IMR-90 (cell line): ENCODE measurements at places on chromosomes 11 and 22. TPM values are rescaled to one million over a fixed set of nuclear protein-coding genes. Genes with fewer than 3 reads are reported as not detected.

GRCh38 chr22:20882855-20883254, 24.0 kb downstream of the SNAP29 start:
- no peak for DNase-seq

DNA sequence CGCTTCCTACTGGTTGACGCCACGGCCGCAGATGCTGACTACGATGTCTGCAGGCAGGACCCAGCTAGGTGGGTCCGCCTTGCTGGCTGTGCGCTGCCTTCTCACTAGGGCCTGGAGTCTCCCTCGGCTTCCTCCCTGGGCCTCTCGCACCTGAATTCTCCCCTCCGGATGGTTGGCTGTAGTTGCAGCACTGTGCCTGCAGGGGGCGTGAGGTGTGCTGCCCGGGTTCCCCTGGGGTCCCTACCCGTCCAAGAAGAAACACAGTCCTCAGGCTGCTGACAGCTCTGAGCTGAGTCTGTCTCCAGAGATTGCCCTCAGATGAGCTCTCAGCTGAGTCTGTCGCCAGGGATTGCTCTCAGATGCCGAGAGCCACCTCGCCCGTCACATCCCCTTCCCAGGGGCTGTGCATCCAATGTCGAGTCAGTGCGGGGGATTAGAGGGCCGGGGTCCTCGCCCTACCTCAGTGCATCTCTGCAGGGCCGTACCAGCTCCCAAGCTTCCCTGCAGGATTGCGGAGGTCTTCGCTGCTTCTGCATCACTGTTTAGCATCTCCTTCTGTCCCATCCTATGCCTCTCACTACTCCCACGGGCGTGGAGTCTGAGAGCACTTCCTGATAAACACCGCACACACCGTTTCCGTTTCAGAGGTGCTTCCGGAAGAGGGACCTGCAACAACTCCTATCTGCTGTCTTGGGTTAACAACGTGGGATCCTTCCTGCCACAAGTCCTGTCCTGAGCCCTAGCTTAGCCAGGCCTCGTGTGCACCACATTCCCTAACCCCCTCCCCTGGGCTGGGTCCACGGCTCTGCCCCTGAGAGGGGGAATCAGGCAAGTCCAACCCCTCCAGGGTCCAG, 196.9 kb downstream of the CSNK2A3 start:
- DNase-seq = no peak

UBQLNL gene
- total RNA-seq = 0.18 TPM in 1 of 2 replicates, not detected in the other

GRCh38 chr22:49418341-49418894, 409.3 kb downstream of the BRD1 start:
- no peak for DNase-seq

GRCh38 chr11:18490736-18491485, 35.3 kb downstream of the LDHAL6A start:
- no peak for DNase-seq

DNA sequence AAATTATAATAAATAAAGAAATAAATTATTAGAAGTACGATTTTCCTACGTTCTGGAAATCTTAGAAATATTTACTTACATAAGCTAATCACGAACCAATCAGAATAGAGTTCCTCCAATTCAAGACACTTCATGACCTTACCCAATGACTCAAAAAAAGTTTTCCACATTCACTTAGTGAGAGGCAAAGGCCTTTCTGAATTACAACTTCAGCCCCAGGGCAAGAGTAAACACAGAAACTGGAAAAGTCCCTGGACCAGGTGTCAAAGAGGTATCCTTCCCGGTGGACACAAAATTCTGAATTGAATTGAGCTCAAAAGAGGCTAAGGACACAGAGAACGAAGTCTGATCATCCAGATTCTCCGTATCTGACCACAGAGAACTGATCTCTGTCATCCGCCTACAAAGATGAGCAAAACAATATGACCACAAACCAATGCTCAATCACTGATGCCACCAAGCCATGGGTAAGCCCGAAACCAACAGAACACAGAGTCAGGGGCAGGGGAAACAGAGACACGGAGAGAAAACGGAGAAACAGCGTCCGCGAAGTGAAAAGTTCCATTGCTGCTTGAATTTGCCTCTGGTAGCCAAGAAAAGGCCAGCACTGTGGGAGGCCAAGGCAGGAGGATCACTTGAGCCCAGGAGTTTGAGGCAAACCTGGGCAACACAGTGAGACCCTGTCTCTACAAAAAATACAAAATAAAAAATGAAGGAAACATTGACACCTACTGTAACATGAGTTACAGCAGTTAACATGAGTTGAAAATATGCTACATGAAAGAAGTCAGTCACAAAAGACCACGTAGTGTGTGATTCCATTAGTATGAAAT, 6.8 kb downstream of the BID start:
- DNase-seq = no peak

- no peak for DNase-seq
Measured at GRCh38 chr11:115626414-115626813, 122.2 kb upstream of the CADM1 start.

GRCh38 chr22:50418624-50419023, 56.2 kb downstream of the SBF1 start:
- DNase-seq = no peak

DNA sequence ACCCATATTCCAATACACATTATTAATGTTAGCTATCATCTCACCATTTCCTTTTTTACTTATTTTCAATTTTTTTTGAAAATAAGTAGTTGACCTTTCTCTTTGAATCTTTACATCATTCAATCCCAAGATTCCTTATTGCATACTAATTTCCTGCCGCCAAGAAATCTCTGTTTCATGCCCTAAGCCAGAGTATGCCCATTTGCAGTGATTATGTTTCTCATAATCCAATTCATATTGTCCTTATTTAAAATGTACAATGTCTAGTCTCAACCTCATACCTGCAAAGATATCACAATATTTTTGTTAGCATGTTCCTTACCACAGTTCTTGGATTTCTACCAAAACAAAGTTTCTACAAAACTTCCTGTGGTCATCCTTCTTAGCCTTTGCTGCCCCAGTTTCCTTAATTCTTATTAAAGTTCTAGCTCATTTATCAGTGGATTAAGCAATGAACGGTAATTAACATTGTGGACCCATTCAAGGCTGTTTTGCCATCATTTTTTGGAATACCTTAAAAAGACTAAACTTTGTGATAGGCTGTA, 75.3 kb downstream of the CD44 start:
- no peak for DNase-seq

- DNase-seq = peak; percentile 76
Measured at GRCh38 chr11:96215110-96215782, 127.7 kb downstream of the MAML2 start.

MRE11 gene
- total RNA-seq = 15.6 and 22.2 TPM in 2 replicates

OR8H1 gene
- not detected in 2 replicates for total RNA-seq

DNA sequence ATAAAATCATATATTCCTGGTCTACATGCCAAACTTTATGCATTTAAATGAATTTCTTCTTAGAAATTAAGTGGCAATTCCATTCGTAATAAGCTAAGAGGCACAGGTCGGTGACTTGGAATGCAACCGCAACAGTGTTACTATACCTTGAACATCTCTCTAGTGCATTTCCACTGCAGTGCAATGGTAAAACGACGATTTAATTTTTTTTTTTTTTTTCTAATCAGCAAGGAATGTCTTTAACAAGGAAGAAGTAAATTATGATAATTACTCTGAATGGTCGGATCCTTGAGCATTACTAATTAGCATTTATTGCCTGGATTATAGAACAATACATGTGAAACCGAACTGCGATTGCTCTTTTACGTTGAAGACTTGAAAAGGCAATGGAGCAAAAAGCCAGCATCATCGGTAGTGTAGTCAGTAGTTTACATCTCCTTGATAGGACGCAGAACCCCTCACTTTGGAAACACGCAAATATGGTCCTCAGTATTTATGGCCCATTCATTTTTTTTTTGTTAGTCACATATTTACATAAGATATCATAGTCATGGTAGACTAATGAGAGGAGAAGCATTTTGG, 20.2 kb downstream of the BLID start:
- peak; percentile 81 for DNase-seq

DNA sequence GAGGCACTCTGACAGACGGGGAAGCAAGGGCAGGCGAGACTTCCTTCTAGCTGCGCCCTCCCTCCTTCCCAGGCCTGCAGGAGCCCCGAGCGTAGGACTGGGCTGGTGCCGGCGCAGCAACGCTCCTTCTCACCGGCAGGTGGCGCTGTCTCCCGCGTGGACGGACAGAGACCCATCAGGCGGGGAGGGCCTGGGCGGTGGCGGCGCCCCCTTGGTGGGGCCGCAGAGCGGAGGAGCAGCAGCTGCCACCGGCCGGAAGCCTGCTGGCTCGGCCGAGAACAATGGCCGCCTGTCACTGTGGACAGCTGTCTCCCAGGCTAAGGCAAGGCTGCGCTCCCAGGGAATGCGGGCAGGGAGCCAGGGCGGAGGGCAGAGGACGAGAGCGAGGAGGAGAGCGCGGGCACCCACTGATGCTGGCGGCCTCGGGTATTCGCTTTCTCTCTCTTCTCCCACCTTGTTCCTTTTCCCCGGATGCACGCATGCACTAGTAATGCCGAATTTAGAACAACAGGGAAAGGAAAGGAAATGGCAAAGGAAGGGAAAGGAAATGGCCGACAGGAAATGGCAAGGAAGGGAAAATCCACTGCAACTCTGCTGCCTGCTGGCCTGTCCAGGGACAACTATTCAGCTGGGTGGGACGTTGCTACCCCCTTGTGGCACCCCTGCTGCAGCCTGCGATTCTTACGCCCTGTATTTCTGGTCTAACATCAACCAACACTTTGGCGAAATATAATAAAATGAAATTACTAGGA, 14.4 kb downstream of the PPM1F start:
- peak; percentile 83 for DNase-seq
